ENCODE measurements at places on chromosomes 2 and 18.

- DNase-seq: no peak
Measured at GRCh38 chr18:64183665-64184064, 34.8 kb upstream of the LINC00305 start.

DNA sequence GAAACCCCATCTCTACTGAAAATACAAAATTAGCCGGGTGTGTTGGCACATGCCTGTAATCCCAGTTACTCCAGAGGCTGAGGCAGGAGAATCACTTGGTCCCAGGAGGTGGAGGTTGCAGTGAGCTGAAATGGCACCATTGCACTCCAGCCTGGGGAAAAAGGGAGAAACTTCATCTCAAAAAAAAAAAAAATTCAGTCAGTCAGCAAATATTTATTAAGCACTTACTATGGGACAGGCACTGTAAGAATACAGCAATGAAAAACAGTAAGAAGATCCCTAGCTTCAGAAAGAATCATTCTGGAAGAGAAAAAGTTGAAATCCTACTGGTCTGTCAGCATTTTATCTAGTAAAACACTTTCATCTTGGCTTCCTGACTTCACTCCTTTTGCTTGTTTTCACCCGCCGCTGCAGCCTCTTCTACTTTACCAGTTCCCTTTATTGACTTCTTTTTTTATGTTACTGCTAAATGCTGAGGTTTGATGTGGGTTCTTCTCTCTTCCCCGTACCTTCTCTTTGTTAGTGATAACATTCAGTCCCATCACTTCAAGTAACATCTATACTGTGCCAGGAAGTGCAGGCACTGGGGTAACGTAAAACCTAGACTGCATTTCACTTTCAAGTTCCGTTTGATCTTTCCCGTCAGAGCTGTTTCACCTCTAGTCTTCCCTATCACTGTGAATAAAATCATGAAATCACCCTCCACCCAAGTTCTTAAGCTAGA, 10.8 kb upstream of the TAF4B start:
- peak; percentile 75 for DNase-seq

DNA sequence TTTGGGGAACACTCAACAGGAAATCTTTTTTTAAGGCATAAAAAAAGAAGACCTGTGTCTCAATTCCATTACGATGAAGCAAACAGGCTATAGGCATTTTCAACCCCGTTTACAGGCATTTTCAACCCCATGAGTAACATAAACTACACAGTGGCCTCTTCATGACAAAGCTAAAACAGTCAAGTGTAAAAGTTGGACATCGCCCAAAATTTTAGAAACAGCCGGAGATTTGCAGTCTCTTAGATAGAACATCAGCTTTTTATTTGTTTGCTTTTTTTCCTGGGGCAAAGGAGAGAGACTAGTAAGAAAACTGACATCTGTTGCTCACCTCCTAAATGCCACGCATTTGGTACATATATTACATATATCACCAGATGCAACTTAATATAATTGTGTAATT, 173.7 kb downstream of the CMPK2 start:
- no peak for DNase-seq

DNA sequence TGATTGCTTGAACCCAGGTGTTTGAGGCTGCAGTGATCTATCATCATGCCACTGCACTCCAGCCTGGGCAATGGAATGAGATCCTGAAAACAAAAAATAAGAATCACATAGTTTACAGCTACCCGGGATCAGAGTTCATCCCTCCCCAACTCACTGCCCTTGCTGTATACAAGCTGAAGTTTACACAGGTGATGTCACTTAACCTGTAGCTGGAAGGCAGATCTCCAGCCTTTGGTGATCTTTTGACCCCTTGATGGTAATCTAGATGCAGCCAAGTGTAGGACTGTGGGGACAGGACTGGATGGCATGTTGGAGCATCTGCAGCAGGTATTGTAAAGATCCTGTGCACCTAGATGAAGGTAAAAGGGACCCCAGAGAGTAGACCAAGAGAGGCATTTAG, 66.7 kb upstream of the SLC14A2 start:
- DNase-seq: no peak

GRCh38 chr18:31774477-31774785, 13.8 kb upstream of the SLC25A52 start:
- no peak for DNase-seq

DNA sequence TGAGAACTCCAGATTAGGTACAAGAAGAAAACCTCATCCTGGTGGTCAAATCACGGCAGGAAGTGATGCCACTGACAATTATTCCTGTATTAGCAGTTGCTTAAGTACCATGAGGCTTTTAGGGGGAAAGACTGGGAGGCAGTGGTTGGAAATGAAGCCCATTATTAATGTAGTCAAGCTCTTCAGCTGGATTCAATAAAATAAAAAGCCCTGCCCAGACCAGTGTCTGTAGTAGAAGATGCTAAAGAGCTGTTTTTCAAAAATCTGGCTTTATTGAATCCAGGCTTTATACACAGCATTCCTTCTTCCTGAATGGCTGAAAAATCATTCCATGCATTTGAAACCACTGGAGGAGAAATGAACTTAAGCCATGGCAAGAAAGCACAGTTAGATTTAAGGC, 155.2 kb downstream of the BCL2 start:
- DNase-seq: no peak

DNA sequence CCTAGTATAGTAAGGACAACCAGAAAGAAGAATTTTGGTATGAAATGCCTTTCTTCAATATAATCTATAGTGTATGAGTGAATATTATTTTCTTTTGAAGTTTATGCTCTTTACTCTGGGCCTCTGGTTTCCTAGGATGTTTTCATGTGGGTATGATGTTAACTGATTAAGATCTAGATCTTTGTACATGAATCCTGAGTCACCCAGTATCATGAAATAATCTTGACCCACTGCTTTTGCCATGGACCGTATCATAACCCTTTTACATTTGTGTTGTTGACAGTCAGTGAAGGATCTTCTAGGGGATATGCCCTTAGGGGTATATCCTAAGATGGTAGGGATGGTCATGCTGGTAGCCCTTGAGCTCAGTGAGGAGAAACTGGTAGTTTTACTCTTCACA, 100.3 kb downstream of the RAB3GAP1 start:
- DNase-seq: no peak

All from CD4-positive, alpha-beta T cell treated with Interleukin-10 for 1 hour (primary cell).